ENCODE measurements at places on chromosomes 13 and 19. TPM values are rescaled to one million over a fixed set of nuclear protein-coding genes. Genes with fewer than 3 reads are reported as not detected.

Gene IGSF23
- 0.93 TPM for total RNA-seq

DNA sequence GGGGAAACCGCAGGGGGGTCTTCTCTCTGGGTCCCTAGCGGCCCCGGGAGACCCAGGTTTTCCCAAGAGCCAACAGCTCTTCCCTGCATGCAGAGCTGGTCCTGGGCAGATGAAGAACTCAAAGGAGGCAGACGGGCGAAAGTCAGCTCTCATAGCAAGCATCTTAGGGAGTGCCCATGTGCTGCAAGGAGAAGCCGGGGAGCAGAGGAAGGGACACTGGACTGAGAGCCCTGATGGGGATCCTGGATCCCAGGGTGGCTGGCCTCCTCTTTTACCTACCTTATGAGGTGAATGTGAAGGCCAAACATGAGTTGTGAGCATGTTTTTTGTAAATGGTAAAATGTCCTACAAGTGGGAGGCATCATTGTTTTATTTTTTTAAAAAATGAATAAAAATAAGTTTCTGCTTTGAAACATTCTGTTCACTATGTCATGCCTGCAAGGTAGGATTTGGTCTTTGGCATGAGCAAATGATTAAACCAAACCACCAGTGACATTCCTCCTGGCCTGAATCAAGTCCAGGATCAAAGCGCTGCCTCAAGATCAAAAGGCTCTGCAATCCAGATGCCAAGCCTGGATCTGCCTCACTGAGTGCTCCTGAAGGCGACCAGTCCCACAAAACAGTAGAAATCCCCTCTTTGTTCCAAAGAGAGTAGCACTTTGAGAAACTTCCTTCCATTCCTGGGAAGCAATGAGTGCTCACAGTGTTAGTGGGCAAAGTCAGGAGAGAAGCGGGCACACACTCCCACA lies 92.2 kb upstream of the SERP2 start:
- no peak for DNase-seq
- no peak overlapping the region for H3K4me3 ChIP-seq
- no peak overlapping the region for H3K27ac ChIP-seq

DNA sequence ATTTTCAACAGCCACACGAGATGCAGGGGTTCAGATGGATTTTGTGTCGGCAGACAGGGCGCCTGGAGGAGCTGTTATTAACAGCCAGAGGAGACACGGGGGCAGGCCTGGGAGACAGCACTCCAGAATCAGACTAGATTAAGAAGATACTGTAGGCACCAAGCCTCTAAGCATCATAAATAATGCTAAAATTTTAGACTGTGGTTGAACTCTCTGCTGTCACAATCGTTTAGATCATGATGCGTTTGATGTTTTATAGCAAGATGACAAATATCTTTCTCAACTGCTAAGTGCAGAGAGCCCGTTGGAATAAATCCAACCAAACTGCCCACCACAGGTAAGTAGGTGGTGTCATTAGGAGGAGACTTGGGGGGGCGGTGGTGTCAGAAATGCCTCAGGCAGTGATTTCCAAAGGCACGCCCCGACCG lies 63.9 kb downstream of the CEBPG start:
- no peaks in the 10 kb centered on the region for H3K36me3 ChIP-seq
- no peaks in the 10 kb centered on the region for H3K27me3 ChIP-seq
- no peak overlapping the region for H3K4me3 ChIP-seq
- DNase-seq, result no peak
- no peak overlapping the region for H3K27ac ChIP-seq

DNA sequence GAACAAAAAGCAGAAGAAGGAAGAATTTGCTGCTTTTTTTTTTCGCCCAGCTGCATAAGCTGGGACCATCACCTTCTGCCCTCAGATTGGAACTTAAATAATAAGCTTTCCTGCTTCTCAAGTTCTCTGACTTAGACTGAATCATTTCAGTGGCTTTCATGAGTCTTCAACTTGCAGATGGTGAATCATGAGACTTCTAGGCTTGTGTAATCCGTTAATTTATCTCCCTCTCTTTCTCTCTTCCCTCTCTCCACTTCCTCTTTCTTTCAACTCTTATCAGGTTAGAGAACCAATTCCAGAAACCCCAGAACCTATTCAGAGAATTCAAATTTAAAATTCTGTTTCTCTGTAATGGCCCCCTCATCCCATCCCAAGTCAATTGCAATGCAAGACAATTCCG lies 1153.7 kb downstream of the PCDH9 start:
- H3K36me3 ChIP-seq, result no peaks in the 10 kb centered on the region
- no peaks in the 10 kb centered on the region for H3K4me1 ChIP-seq
- H3K27ac ChIP-seq, result no peak overlapping the region

Data from type B pancreatic cell (in vitro differentiated cells).